Activated T-helper 2 cell treated with anti-CD3 and anti-CD28 coated beads, Interferon-gamma antibody, Interleukin-2, Interleukin-4, amounts not matched to agents 10 μg/mL and 5 μg/mL and 100 μg/mL, durations not matched to agents 14 hours and 24 hours and 36 hours (primary cell): ENCODE measurements at places on chromosomes 16 and 17.

- DNase-seq, result peak; percentile 24
Observed at GRCh38 chr17:3762922-3763776, 37.8 kb downstream of the ITGAE start.

DNA sequence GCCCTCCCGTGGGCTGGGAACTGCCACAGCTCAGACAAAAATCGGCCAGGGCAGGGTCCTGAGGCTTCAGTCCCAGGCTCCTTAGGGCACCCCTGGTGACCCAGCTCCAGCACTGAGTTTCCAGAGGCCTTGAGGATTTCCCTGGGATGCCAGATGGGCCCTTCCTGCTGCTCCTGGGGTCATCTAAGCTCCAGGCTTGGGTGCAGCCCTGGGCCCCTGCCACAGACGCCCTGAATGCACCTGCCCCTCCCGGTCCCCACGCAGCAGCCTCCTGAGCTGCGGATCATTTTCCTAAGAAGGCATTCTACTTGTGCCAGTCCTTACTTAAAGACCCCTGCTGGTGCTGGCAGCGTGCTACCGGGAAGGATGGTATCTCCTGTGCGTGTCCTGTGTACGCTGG lies 6.0 kb upstream of the RNPS1 start:
- DNase-seq, result no peak

GRCh38 chr16:85753976-85754375 lies 3.1 kb upstream of the C16orf74 start:
- no peak for DNase-seq

DNA sequence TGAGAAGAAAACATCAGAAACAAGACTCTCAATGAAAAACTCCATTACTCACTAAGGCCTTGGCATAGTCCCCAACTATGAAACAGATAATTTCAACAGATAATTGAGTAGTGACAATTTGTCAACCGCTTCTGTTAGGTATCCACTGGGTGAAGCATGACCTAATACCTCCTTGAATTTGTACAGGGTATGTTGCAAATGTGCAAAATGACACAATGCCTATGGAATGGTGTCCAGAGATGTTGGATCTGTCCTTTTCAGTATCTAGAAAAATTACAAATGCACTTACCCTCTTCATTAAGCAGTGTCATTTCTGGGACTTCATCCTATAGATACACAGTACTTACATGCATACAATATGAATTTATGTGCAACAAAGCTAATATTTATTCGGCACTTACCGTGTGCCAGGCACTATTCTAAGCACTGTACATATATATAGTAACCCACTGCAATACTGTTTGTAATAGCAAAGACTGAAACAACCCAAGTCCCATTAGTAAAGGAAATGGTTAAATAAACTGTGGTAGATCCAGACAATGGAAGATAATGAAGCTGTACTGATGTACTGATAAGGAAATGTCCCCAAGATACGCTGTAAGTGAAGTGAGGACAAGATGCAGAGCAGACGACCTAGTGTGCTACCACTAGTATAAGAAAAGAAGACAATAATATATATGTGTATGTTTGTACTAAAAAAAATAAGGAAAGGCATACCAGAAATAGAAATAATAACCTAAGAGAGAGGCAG lies 21.4 kb upstream of the SLC6A4 start:
- DNase-seq, result no peak

DNA sequence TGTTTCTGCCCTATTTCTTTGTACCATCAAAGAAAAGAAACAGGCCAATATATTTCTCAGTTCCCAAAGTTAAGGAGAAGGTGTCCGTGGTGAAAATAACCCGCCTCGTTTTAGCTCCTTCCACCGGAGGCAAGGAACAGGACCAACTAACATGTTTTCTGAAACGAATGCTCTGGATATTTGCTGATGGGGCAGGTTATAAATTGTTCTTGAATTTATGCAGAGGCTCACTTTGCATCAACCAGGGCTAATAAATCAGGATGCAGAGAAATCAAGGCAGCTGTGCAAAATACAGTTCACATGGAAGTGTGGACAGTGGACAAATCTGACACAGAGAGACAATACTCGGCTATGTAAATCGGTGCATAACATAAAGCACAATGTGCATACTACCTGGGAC lies 189.8 kb downstream of the GRIN2A start:
- no peak for DNase-seq

DNA sequence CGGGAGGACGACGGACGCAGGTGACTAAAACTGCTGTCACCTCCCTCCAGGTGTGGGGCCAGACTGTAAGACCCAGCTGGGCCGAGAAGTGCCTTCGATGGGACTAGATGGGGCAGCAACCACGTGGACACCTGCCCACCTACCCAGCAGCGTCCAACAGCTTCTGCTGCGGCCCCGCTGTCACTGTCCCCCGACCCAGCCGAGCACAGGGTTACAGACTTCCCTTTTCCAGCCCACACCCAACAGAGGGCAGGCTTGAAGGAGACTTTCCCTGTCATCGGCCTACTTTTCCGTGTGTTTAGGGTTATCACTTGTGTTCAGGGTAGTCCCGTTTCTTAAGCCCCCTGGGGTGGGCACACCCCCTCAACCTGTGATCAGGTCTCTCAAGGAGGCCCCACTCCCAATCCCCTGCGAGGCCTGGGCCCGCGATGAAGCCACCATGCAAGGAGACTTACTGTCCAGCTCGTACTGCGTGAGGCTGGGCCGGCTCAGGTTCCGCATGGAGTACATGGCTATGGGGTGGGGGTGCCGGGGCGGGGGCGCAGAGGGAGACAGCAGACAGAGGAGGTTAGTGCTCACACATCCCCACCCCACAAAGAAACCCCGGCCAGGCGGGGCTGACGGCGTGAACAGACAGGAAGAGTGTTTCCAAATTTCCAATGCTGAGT lies 68.8 kb upstream of the CDC42EP4 start:
- DNase-seq, result no peak

GRCh38 chr17:79006046-79006445 lies 3.5 kb downstream of the CANT1 start:
- DNase-seq, result no peak

DNA sequence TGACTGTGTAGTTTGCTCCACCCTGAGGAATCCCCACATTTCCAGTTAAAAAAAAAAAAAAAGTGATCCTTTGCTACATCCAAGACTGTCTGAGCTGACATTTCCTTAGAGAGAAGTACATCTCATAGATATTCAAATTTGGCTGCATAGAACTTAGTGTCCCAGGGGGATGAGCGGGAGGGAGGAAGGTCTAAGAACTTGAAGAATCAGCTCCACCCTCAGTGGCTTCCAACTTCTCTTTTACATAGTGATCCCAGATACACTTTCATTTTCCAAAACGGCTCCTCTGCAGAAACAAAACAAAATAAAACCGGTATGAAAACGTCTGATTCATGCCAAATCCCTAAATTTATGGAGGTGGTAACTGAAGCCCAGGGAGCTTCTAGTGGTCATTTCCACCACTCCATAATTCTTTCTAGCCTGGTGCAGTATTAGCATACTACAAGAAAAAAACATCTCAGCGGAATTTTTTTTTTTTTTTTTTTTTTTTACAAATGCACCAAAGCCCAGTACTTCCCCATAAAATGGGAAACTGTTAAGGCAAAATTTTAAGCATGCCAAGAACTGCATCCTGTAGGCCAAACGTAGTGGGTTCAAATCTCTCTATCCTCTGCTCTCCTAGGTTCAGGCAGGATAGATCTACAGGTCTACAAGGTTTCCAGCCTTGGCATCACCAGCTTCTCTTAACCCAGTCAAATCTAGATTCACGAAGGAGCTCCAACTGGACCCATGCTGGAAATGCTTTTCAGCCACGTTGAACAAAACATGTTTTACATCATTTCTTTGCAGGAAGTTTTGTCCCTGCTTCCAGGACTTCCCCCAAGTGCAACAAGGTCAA lies 29.3 kb downstream of the MAF start:
- DNase-seq, result no peak

DNA sequence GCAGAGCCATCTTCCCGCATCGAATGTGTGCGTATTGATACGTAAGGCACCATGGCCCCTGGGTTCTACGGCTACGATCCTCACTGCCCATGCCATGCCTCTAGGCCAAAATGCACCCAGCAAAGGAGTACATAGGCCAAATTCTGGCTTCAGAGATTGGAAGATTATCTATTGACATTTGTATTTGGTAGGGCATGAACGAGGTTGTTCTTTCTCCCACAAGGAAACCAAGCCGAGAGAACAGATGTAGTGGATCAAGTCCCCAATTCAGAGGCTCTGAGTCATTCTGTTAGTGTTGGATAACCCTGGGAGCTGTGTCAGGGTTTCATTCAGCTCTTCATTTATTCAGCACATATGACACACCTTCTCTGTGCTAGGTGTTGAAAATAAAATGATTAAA lies 36.5 kb downstream of the HOXB1 start:
- DNase-seq, result no peak

- DNase-seq, result no peak
Observed at GRCh38 chr17:3669085-3669347, 404 bp downstream of the EMC6 start.

GRCh38 chr16:56607675-56608042 lies 725 bp upstream of the MT2A start:
- no peak for DNase-seq

- no peak for DNase-seq
Observed at GRCh38 chr16:22194707-22195444, 11.2 kb upstream of the EEF2K start.

- no peak for DNase-seq
Observed at GRCh38 chr16:2092256-2092620, 43.5 kb downstream of the PKD1 start.

- DNase-seq, result no peak
Observed at GRCh38 chr16:57098188-57098841, 5.9 kb downstream of the CPNE2 start.

GRCh38 chr17:74964988-74965622 lies 7.5 kb downstream of the HID1 start:
- no peak for DNase-seq

GRCh38 chr17:81960130-81960958 lies 643 bp downstream of the NOTUM start:
- no peak for DNase-seq

DNA sequence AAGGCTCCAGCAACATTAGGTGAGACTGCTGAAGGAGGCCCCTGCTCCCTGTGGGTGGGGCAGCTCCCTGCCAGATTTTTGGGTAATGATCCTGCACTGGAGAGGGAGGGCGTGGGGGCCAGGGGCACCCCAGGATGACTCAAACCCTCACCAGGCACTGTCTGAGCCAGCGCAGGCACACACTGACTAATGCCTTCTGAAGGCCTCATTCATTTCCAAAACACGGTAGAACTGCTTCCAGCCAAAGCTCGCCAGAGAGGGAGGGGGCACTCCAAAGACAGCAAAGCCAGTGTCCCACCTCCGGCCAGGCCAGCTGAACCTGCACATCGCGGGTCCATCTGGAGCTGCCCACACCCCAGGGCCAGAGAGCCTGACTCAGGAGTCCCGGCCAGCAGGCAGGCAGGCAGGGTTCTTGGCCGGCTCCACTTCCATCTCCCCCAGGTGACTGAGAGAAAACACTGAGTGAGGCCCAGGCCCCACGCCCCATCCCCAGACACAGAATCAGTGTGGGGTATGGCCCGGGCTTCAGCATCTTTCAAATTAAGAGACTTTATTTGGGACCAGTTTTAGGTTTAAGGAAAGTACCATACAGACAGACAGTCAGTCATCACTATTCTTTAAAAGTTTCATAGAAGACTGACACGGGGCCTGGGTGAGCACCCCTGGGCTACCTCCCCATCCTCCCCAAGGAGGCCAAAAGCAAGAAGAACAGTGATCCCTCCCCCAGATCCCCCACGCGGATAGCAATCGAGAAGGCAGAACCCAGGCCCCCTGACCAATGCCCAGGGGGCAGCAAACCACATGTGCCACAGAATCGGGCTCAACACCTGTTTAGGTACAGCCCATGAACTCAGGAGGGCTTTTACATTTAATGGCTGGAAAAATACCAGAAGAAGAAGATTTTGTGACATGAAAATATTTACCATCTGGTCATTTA lies 2.3 kb downstream of the PIEZO1 start:
- no peak for DNase-seq

DNA sequence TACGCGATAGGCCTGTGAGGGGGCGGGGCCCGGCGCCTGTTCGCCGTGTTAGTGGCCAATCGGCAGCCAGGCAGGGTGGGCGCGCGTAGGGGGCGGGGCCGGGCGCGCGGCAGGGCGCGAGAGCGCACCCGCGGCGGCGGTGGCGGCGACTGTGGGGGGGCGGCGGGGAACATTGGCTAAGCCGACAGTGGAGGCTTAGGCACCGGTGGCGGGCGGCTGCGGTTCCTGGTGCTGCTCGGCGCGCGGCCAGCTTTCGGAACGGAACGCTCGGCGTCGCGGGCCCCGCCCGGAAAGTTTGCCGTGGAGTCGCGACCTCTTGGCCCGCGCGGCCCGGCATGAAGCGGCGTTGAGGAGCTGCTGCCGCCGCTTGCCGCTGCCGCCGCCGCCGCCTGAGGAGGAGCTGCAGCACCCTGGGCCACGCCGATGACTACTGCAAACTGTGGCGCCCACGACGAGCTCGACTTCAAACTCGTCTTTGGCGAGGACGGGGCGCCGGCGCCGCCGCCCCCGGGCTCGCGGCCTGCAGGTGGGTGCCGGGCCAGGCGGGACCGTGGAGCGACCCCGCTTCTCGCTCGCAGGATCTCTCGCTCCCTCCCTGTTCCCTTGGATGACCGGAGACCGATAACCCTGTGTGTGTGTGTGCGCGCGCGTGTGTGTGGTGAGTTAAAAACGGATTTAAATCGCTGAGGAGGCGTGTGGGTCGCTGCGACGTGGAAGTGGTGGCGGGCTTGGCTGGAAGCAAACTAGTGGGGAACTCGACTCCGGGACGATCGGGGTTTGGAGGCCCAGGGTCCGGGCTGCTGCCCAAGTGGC lies at the start of gene NFATC3:
TSS of gene NFATC3 (plus strand) at position 112 of the 813 bp plus-strand sequence. CDS start at position 424, 312 bp downstream.
- DNase-seq, result peak; percentile 97

- peak; percentile 71 for DNase-seq
Observed at GRCh38 chr16:3187798-3188674, at the start of gene OR1F1. TSS of gene OR1F1 (plus strand) at chr16:3188204.

DNA sequence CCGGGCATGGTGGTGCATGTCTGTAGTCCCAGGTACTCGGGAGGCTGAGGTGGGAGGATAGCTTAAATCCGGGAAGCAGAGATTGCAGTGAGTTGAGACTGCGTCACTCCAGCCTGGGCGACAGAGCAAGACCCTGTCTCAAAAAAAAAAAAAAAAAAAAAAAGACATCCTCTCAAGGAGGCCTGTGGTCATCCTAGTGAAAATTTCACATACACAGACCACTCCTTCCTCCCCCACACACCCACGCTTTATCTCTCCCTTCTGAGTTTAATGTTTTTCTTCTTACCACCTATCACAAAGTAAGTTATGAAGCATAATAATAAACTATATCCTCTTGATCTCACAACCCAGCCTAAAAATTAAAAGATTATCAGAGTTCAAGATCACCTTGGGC lies 1.3 kb upstream of the NOL11 start:
- no peak for DNase-seq

DNA sequence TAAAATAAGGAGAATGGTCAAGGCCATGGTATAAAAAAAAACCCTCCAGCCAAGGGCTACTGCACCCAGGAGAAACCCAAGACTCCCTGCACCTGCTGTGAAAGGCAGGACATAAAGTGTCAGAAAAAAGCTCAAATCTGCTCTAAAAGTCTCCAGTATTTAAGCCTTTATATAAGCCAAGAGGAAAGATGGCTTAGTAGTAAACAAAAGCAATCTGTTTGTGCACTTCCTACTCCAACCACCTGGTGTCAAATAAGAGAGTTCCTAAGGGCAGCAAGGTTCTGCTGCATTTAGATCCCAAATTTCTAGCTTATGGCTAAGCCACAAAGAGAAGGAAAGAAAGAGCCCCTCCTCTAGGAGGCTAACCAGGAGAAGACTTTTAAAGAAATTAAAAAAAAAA lies 20.6 kb downstream of the ACSM1 start:
- DNase-seq, result no peak

GRCh38 chr17:1060991-1061390 lies 64.1 kb downstream of the TIMM22 start:
- no peak for DNase-seq
